Dermis blood vessel endothelial cell (primary cell): ENCODE measurements at places on chromosomes 7 and 10.
A peak's percentile ranks its signal among the peaks of the same experiment; 100 is the strongest.

- DNase-seq = peak; percentile 96
Measured at GRCh38 chr7:148884299-148885022, 370 bp upstream of the EZH2 start.

DNA sequence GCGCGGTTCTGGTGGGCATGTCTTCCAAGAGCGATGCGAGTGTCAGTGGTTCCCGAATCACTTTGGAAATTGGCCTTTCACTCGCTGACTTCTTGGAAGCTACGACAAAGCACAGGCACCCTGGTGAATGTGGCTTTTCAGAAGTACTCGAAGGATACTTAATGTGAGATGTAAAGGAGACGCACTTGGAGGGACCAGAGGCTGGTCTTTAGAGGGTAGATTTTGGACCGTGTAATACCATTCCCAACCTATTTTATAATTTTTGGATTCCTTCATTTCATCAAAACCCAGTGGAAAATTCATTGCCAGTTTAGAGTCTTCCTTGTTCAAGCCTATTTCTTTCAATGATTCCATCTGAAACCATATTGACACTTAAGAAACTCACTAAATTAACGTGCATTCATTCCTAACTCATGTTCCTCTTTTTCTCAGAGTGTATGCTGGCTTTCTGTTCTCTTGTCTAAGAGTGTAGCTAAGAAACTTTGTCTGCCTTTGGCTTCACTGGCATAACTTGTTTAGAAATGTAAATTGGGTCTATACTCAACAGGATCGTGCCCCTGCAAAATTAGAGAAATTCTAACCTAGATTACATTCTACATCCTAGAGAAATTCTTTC, 645 bp upstream of the COPG2 start:
- DNase-seq = no peak

GRCh38 chr7:2941216-2941859, 97.2 kb upstream of the GNA12 start:
- DNase-seq = no peak

DNA sequence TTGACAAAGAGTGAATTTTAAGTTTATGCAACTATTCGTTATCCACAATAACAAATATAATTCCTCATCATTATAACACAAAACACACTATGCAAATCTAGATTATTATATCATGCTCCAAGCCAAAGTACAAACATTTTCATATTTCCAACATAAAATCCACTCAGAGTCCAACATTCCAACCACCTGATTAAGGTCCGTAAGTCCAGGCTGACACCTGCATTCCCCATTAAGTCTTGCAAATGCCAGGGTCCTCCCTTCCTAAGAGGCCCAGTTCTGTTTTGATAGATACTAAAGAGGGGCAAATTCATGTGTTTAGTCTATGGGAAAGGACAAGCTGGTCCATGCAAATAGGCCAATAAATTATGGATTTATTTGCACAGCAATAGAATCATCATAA, 206.1 kb downstream of the POU6F2 start:
- no peak for DNase-seq

DNA sequence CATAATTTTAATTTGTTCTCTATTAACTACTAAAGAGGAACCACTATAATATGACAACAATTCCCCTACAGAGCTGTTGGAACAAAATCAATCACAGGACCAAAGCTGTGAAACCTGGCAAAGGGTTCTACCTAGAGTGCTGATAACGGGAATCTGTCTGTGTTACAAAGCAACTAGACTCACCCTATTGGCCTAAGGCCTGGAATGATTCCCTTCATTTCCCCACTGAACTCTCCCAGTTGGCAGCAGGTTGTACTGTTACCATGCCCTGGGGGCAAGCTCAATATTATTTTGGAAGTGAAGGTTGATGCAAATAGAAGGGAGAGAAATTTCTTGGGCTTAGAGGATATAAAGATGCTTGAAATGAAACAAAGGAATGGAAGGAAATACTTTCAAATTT, 81.8 kb downstream of the SEMA3A start:
- DNase-seq = peak; percentile 48
